ENCODE measurements at places on chromosomes 1 and 21. TPM values are rescaled to one million over a fixed set of nuclear protein-coding genes. Genes with fewer than 3 reads are reported as not detected.

STUM gene
- total RNA-seq: not detected

C8B gene
- total RNA-seq: not detected

EXO1 gene
- total RNA-seq: 28.4 TPM

VCAM1 gene
- total RNA-seq: 0.07 TPM

RNU1-2 gene
- 2,872 TPM for total RNA-seq

PPIH gene
- total RNA-seq: 82.2 TPM

MTMR11 gene
- 9.4 TPM for total RNA-seq

PROK1 gene
- not detected for total RNA-seq

CASP9 gene
- 19.0 TPM for total RNA-seq

SAMSN1 gene
- total RNA-seq: 78.9 TPM

COL16A1 gene
- total RNA-seq: not detected

EFCAB14 gene
- total RNA-seq: 80.1 TPM

KRTAP12-3 gene
- not detected for total RNA-seq

HCN3 gene
- 4.3 TPM for total RNA-seq

DENND2C gene
- total RNA-seq: 0.23 TPM

USH2A gene
- not detected for total RNA-seq

MACO1 gene
- 24.0 TPM for total RNA-seq

AK5 gene
- total RNA-seq: 6.6 TPM

TEX38 gene
- total RNA-seq: not detected

TMEM200B gene
- 0.10 TPM for total RNA-seq

NR0B2 gene
- not detected for total RNA-seq

NFASC gene
- not detected for total RNA-seq

RPE65 gene
- total RNA-seq: not detected

HCRTR1 gene
- total RNA-seq: not detected

MAEL gene
- 0.12 TPM for total RNA-seq

DYNLT5 gene
- not detected for total RNA-seq

S100A8 gene
- total RNA-seq: not detected

RNU1-1 gene
- total RNA-seq: 2,872 TPM

RNF186 gene
- not detected for total RNA-seq

PLXNA2 gene
- total RNA-seq: 0.36 TPM

ALPL gene
- not detected for total RNA-seq

FAM163A gene
- not detected for total RNA-seq

RNU1-3 gene
- total RNA-seq: 1,658 TPM

FNBP1L gene
- 0.36 TPM for total RNA-seq

RUNX1 gene
- 39.0 TPM for total RNA-seq

NPR1 gene
- not detected for total RNA-seq

KCND3 gene
- not detected for total RNA-seq

TRAF3IP3 gene
- total RNA-seq: 478 TPM

OPRD1 gene
- total RNA-seq: not detected

KCNT2 gene
- not detected for total RNA-seq

C1orf56 gene
- total RNA-seq: 1.4 TPM

AMY2B gene
- 12.1 TPM for total RNA-seq

S1PR1 gene
- total RNA-seq: 239 TPM

TFF2 gene
- not detected for total RNA-seq

KCNE1 gene
- not detected for total RNA-seq

NEK2 gene
- 26.7 TPM for total RNA-seq

TRIM17 gene
- 1.3 TPM for total RNA-seq

FAM3B gene
- not detected for total RNA-seq

CD247 gene
- 258 TPM for total RNA-seq

WDR77 gene
- total RNA-seq: 49.9 TPM

Measured in activated naive CD4-positive, alpha-beta T cell treated with anti-CD3 and anti-CD28 coated beads, Interleukin-2, amount 10 ng/mL, durations not matched to agents 5 hours and 36 hours (primary cell).